ENCODE measurements at places on chromosomes 5 and 9.

DNA sequence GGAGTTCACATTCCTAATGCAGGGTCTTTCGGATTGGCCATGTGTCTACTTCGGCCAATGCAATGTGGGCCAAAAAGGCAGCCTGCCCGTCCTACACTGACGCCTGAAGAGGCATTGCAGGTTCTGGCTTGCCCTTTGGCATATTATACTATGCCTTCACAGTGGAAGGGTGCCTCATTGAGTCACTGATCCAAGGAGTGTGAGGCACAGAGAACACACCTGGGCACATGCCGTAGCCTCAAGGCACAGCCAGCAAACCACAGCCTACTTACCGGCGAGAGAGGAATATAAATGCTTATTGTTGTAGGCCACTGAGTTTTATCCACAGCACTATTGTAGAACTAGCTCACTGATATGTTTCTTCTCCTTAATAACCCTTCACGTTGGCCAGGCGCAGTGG lies 409.6 kb downstream of the GADD45G start:
- DNase-seq = no peak

- no peak for DNase-seq
Observed at GRCh38 chr9:27791311-27791710, 218.0 kb upstream of the C9orf72 start.

DNA sequence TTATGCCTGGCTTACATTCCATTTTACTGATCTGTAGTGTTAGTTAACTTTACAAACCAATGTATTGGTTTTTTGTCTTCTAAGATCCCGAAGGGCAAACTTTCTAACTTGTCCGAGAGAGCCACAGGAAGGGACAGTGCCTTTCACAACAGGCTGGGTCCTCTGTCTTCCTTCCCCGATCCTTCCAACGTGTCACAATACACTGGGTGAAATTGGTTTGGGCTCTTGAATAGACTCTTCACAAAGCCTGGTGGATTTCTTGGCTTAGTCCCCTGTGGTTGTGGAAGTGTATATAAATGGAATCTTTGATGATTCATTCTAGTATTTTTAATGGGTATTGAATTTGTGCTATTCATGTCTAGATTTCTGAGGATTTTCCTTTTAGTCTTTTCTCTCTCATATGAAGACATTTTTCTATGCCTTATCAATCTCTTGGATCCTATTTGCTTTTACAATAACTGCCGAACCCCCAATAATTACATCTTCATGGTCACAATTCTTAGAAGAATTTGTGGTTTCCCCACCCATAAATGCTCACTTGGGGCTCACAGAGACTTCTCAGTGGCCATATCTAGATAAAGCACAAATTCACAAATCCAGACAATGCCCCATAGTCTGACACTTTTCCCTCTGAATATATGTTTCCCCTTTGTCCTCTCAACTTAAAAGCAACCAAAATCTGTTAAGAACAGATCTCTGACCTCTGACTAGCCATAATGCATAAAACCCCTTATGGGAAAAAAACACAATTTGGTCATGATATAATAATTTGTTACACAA lies 107.7 kb downstream of the MTRR start:
- DNase-seq = no peak

- DNase-seq = no peak
Observed at GRCh38 chr5:168872246-168872645, 293.1 kb upstream of the PANK3 start.

- DNase-seq = no peak
Observed at GRCh38 chr9:107177857-107178256, 105.2 kb upstream of the RAD23B start.

Data from CD4-positive, alpha-beta T cell treated with Interleukin-6 at 100 ng/mL for 8 hours (primary cell).